ENCODE measurements at places on chromosomes 2 and 18. TPM values are rescaled to one million over a fixed set of nuclear protein-coding genes. Genes with fewer than 3 reads are reported as not detected.

Gene OSR1
- total RNA-seq: 9.7 TPM

Gene DAPL1
- 0.16 TPM for total RNA-seq

Gene PROM2
- not detected for total RNA-seq

Gene TLK1
- total RNA-seq: 25.4 TPM

Gene PMS1
- 6.3 TPM for total RNA-seq

Gene SKOR2
- total RNA-seq: not detected

Gene LYG2
- total RNA-seq: not detected

Gene KCNIP3
- total RNA-seq: 2.3 TPM

Gene CCDC148
- total RNA-seq: 0.62 TPM

Gene PKDCC
- total RNA-seq: 21.7 TPM

Gene ORC2
- total RNA-seq: 12.0 TPM

Gene HOXD8
- total RNA-seq: 6.2 TPM

Gene CYP26B1
- total RNA-seq: 13.4 TPM

Gene SNORC
- 4.1 TPM for total RNA-seq

Gene VWC2L
- not detected for total RNA-seq

Gene CETN1
- not detected for total RNA-seq

Gene OSGEPL1
- total RNA-seq: 3.8 TPM

Gene RAB1A
- total RNA-seq: 204 TPM

Gene TUBB6
- 205 TPM for total RNA-seq

Gene DPYSL5
- total RNA-seq: 5.6 TPM

Gene DPP4
- total RNA-seq: 0.69 TPM

Gene RGPD4
- not detected for total RNA-seq

Gene KRTCAP3
- 0.72 TPM for total RNA-seq

Gene POTEC
- total RNA-seq: not detected

Gene CXCR1
- total RNA-seq: not detected

Gene CAVIN2
- total RNA-seq: 45.9 TPM

Gene REG3G
- total RNA-seq: not detected

Gene ATOH8
- total RNA-seq: 30.1 TPM

Gene DES
- 0.27 TPM for total RNA-seq

Gene TMEM178A
- 0.10 TPM for total RNA-seq

Gene TUBA4B
- total RNA-seq: 0.10 TPM

Gene DCDC2C
- 0.15 TPM for total RNA-seq

Gene RAPGEF4
- total RNA-seq: 0.19 TPM

Gene COQ10B
- total RNA-seq: 16.9 TPM

Gene CPO
- total RNA-seq: 0.05 TPM

Gene CHRNG
- not detected for total RNA-seq

Gene THAP4
- 73.7 TPM for total RNA-seq

Gene DIS3L2
- 13.2 TPM for total RNA-seq

Gene VSNL1
- total RNA-seq: not detected

Gene CELF4
- not detected for total RNA-seq

Gene CCDC178
- not detected for total RNA-seq

Gene DNAJC5G
- total RNA-seq: not detected

Gene DPP10
- not detected for total RNA-seq

Measured in A549 treated with AZD2906 at 1 μM for 4 hours (cell line).